SK-N-SH treated with all-trans-retinoic acid at 6 μM for 48 hours (cell line): ENCODE measurements at places on chromosomes 1 and 21.

DNA sequence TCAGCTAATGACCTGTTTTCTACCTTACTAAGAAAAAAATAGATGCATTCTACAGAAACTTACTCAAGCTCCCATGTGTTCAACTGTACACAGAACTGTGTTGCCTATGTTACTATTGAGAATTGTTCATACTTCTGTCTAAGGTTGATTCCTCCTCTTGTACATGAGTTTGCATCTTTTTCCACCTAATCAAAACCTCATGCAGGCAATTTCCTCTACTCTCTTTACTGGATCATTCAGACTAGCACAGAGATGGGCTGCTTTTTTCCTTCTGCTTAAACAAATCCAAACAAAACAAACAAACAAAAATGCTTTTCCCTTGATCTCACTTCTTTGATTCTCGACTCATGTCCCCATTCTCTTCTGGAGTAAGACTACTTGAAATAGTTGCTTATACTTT, 58.8 kb upstream of the PTGFR start:
- no peak for ATAC-seq

DNA sequence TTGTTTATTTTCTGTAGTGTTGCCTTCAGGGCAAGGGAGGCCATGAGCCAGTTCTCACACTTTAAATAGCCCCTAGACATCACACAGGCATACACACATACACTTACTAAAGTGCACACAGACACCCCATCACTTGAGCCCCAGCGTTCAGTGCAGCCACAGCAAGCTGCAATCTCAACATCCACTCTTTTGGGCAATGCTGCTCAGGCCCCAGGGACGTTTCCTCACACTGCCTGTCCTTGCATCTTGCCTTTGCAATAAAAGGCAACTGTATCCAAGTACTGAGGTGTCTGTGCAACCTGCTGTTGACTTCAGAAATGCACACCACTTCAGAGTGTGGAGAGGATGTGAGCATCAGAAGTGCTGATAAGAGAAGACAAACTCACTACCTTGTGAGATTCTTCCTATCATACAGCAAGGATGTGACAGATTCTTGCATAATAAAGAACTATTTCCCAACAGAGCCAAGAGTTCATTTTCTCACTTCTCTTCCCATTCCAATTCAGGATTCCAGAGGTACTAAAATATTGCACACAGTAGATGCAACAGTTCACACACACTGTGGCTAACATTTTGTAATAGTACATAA, 36.2 kb downstream of the IRF2BP2 start:
- ATAC-seq: no peak

DNA sequence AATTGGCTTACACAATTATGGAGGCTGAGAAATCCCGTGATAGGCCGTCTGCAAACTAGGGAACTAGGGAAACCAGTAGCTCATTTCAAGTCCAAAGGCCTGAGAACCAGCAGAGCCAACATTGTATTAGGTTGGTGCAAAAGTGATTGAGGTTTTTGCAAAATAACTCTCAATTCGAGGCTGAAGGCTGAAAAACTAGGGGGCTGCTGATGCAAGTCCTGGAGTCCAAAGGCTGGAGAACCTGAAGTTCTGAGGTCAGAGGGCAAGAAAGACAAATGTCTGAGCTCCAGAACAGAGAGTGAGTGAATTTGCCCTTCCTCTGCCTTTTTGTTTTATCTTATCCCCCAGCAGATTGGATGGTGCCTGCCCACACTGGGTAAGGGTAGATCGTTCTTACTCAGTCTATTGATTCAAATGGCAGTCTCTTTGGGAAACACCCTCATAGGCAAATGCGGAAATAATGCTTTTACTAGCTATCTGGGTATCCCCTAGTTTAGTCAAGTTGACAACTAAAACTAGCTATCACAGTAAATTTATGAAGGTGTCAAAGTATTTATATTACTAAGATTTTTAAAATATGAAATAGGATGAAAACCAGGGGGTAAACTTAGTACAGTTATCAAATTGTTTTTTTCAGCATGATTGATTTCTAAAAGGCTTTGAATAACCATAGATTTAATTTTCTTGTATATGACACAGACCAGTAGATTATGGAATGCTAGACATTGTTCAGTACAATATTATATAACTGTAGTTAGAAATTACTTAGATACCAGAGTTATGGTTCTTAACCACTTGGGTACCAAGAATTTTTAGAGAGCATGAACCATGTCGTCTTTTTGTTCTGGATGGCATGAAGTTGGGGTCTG, 15.4 kb downstream of the RABGAP1L start:
- no peak for ATAC-seq

DNA sequence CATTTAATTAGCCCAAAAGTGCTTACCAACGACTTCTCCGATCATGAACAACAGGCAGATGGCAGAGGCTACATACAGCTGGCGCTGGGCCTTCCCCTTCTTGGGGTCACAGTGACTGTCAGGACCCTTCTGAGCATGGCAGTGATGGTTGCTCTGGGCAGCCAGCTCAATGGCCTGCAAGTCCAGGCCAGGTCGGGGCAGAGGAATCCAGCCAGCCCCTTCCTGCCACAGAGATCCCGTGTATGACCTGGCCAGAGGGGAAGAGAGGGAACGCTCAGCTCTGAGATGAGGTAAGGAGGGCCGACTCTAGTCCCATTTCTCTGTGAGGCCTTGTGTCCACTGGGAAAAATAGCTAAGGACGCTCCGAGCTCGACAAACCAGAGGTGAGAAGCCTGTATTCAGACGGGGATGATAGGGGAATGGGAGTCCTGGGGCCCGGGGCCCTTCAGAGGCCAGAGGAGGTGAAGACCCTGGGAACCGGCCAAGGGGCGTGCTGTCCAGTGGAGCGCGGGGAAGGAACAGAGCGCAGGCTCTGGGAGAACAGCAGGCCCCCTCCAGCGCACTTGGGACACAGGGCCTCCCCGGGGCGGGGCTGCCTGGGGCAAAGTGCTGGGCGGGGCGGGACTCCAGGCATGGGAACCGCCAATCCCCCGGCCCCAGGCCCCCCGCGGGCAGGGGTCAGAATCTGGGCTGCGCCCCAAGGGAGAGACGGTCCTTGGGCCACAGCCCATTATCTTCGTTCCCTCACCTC, 772 bp downstream of the SLC30A2 start:
- no peak for ATAC-seq

DNA sequence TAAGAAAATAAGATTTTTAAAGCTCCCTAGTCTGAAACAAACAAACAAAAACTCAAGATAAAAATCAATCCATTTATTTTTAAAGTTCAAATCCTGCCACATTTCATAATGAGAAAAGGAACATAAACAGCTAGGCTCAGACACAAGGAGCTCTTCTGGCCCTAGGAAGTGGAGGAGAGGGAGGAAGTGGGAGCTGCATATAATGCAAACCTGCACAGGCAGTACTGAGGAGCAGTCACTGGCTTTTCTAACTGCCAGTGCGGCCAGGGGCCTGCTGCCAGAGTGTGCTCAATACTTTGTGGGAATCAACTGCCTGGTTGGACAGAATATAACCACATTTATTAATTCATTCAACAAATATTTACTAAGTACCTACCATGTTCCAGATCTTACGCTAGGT, 139.8 kb upstream of the SPATA6 start:
- ATAC-seq: no peak

DNA sequence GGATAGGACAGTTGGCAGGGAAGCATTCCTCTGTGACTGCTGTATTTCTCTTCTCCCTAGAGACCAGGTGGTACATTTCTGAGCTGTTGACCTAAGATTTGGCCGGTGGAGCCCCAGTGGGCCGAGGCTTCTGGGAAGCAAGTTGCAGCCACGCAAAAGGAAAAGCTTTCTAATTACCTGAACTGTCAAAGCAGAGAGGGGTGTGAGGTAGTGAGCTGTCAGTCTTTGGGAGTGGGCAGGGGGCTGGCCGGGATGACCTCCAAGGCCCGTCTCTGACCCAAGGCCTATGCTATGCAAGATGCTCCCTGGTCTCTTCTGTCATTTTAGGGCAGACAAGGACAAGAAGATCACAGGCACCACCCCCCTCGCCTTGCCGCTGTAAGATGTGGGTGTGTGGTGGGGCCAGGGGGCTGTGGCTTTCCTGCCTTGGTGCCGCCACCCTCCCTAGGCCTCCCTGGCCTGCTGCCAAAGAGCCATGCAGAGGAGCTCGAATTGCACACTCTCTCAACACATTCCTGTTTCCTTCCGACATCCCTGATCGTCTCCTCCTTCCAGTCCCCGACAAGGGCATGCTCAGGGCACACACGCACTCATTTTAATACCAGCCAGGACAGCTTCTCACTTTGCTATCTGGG, 7.7 kb downstream of the PADI1 start:
- peak; percentile 78 for ATAC-seq

- no peak for ATAC-seq
These were observed 1.2 kb downstream of the EFHD2 start for GRCh38 chr1:15410884-15411245.

- ATAC-seq: no peak
These were observed 43.9 kb downstream of the DUSP10 start for GRCh38 chr1:221697923-221698425.

DNA sequence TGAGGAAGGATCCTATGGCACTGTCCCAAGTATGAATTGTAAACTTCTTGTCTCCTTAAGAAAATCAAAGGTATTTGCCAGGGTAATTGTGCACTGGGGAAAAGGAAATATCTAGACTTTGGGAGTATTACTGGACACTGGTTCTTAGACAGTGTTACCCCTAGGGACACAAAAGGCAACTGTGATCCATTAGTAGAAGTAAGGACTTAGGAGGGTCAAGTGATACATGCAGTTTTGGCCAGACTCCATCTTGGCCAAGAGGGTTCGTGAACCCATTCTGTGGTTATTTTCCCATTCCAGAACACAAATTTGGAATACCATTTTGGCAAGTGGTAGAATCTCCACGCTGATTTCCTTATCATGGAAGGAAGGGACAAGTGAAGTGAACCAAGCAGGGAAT, 98.1 kb downstream of the TM2D1 start:
- no peak for ATAC-seq

DNA sequence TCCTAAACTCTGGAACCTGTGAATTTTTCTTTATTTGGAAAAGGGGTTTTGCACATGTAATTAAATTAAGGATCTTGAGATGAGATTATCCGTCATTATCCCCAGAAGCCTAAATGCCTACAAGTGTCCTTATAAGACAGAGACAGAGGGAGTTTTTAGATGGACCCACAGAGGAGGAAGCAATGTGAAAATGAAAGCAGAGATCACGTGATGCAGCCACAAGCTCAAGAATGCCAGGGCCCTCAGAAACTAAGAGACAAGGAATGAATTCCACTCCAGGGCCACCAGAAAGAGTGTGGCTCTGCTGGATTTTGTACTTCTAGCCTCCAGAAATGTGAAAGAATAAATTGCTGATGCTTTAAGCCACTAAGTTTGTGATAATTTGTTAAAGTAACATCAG, 183.6 kb upstream of the UBE2U start:
- peak; percentile 88 for ATAC-seq

GRCh38 chr21:38385427-38386175, 112.7 kb downstream of the ERG start:
- ATAC-seq: no peak

GRCh38 chr1:42043182-42043581, 110.0 kb upstream of the GUCA2B start:
- ATAC-seq: no peak

- ATAC-seq: no peak
These were observed 52.0 kb downstream of the S100B start for GRCh38 chr21:46552865-46553379.

- no peak for ATAC-seq
These were observed 27.6 kb downstream of the TTC39A start for GRCh38 chr1:51302746-51303145.

DNA sequence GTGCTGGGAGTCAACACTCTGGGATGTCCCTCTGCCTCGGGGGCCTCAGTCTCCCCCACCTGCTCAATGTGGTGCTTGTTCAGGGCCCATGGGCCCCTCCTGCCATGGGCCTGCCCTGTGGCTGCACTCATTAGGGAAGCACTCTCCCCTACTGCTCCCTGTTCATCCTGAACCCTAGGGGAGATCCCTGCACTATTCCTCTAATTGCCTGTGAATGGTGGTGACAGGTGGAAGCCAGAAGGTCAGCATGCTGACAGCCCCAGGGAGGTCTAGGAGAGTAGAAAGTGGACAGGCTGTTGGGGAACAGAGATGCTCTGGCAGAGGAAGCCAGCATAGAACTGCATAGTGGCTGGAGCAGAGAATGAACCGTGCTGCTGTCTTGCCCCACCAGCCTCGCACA, 217.6 kb downstream of the TRABD2B start:
- no peak for ATAC-seq

DNA sequence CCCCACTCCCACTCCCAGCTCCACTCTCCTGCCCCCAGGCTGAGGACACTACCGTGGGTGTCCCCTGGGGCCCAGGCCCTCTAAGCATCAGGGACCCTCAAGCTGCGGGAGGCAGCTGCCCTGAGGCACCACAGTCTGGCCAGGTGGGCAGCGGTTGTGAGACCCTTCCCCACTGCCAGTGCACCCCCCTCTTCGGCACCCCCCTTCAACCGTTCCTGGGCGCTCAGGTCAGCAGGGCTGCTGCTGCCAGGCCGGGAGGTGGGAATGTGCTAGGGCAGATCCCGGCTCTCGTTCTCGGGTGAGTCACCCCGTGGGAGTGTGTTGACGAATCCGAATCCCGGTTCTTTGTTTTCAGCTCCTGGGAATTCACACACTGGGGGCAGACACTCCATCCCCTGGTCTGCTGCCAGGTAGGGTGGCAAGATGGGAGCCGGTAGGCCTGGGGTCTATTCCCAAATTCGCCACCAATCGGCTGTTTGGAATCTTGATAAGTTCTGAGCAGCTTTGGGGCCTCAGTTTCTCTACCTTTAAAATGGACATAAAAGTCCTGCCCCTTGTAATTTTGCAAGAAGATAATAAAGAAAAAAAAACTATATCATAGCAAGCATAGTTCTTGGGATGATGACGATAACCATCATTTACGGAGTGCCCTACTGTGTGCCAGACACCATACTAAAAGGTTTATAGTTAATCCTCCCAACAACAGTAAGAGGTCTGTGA, 28.5 kb upstream of the CASZ1 start:
- peak; percentile 72 for ATAC-seq

DNA sequence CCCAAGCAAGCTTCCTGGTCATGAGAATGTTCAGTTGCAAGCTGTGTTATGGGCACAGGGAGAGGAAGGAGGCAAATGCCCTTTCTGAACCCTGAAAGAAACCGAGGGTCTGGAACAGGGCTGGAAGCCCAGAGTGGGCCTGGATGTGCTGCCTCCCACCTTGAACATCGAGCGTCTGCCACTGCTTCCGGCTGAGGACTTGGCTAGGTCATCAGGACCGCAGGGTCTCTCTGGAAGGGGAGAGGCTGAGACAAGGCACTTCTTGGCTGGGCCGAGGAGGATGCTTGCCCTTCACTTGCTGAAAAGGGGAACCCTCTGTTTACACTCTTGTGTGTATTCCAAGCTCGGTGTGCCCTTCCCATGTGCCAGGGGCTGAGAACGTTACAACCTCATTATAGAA, 168.0 kb upstream of the C1orf174 start:
- no peak for ATAC-seq
